ENCODE measurements at places on chromosomes 4 and X.

DNA sequence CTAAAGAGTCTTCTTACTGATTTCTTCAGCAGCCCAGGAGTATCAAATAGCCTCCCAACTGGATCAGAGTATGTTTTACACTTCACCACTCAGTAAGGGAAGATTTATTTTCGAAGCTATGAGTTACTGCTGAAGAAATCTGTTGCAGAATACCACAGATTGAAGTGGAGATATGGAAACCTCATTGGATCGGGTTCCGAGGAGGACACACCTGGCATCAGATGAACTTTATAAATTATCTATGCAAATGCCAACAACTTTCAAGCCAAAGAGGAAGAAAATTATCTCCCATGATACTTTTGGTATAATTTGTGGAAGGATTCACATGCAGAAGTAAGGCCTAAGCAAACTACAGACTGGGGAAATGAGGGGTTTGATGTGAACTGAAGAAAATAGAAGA, 515.9 kb upstream of the NDST4 start:
- no peak for DNase-seq

DNA sequence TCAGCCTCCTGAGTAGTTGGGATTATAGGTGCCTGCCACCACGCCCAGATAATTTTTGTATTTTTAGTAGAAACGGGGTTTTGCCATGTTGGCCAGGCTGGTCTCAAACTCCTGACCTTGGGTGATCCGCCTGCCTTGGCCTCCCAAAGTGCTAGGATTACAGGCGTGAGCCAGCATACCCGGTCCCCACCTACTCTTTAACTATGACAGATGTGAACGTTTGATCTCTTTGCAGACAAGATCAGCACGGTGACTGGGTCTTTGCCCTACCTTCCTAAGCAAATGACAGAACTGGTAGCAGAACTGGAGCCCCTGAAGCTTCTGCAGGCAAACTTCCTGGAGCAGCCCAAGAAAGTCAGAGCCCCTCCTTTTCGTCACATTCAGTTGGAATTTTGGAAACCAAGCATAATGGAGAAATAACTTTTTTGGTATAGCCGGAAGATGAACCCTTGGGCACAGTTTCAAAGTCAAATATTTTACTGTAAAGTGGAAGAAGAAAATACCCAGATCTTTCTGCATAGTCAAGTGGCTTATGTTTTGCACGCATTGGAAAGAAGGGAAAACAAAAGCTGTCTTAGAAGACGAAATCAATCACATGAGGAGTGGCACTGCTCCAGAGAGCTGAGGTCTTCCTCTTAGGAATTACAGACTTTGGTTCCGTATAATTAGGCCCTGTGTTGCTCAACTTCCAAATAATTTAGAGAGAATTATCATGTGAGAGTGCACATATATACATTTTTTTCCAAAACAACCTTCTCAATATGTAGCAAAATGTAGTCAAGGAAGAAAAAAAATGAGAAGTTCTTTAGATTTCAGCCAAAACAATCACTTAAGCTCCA, 90.6 kb downstream of the SORBS2 start:
- DNase-seq = no peak

GRCh38 chr4:118850488-118851173, 14.7 kb upstream of the SEC24D start:
- DNase-seq = no peak

DNA sequence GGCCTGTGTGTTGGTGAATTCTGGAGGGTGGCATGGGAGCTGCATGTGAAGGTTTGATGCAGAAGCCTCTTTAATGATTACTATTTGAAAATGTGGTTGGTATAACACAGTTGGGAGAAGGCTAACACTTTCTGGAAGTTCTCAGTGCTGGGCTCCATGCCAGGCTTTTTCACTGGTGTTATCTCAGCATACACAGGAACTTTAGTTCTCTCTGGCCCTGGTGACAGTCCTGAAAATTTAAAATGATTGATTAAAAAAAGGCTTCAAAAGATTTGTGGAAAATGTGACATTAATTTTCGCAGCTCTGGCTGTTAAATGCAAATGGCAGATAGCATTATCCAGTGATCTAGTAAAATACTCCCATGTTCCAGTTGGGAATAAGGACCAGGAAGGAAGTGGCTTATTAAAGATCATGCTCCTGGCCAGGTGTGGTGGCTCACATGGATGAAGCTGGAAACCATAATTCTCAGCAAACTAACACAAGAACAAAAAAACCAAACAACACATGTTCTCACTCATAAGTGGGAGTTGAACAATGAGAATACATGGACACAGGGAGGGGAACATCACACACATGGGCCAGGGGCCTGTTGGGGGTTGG, 36.6 kb downstream of the DIPK2B start:
- DNase-seq = no peak

DNA sequence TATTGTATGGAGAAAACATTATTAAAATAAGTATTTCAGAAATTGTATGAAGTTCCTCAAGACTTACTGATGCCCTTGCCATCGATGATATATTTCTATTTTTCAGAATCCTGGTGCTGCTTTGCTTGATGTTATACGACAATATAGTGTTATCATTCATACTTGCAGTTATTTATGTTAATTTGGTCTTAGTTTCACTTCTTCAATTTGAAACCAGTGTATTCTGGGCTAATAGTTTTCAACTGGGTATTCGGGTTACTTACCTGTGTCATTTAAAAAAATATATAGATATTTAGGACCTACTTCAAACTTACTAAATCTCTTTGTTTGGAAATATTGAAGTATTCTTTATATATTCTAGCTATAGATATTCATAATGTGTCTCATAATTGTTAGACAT, 1414.7 kb downstream of the C4orf33 start:
- no peak for DNase-seq

DNA sequence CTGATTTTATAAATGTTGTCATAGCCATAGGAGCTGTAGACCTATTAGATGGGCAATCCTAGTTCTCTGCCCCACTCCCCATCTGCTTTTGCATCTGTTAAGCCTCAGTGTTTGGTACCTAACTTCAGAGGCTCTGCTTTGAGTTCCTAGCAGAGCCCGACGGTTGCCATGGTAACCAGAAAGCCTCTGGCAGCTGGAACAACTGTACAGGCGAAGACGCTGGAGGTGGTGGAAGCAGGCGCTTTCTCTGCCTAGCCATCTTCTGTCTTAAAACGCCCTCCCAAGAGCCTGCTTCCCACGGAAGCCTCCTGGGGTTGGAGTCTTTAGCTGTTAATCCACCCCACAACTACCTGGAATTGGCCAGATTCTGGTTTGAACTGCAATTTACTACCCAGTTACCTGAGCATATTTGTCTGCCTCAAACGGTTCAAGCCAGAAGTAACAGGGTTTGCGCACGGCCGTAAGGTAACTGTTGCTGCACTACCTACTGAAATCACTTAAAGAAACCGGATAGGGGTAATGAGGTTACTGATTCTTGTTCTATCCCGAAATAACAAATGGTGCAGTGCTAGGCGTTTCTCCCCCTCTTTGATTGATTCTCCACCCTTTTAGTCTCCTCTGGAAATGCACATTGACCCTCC, 1.0 kb upstream of the GABRG1 start:
- DNase-seq = no peak

DNA sequence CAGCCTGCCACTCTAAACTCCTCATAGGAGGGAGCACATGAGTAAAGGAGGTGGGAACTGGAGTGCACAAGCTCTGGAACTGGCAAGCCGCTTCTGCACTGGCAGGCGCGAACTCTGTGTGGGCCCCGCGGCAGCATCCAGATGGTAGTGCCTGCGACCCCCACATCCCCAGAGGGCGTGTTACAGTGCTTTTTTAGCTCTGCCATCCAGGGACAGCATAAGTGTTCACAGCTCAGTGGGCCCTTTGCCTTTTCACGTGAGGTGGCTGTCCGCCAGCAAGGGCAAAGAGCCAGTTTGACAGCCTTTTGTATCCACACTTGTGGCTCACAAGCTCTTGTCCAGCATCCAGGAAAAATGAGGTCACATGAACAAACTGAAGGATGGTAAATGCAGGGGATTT, 581.6 kb upstream of the DIAPH2 start:
- no peak for DNase-seq

DNA sequence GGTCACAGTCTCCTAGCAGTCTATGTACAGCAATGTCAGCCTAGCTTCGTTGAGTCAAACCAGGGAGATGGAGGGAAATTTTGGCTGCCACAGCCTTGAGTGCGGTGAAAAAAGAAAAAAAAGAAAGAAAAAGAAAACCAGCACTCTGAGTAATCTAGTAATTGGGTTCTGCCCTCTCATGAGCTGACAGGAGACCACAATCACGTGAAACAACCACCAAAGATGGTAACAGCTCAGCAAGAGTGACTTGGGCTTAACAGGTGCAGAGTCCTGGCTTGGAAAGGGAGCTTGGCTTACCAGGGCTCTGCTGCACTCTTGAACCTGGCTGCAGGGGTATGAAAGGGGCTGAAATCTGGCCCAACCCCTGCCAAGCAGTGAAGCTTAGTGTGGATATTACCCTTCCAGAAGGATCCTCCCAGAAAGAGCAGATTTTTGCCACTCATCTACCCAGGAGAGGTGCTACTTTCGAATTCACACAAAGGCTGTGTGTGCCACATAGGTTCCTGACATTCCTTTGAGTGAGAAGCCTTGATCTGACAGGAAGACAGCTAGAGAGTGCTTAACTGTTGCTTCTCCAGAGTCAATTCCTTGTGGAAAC, 350.3 kb downstream of the PTTG2 start:
- no peak for DNase-seq

GRCh38 chrX:2898846-2899512, 30.2 kb downstream of the ARSD start:
- no peak for DNase-seq

DNA sequence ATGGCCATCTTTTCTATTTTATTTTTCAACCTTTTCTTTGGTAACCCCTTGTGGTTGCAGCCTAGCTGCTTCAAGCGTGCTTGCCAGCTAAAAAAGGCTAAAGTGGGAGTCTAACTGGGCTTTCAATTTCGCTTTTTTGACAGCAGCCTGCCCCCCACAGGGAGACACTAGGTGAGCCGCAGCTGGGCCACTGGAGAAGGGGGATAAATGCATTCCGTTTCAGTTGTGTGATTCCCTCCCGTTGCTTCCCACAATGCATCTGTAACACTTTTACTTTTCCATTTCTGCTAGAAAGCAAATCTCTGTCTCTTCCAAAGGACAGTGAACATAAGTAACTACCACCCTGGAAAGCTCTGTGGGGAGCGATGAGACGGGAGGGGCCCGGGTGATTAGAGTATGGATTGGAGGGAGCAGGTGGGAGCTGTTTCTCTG, 86.3 kb upstream of the RAPGEF2 start:
- DNase-seq = no peak

DNA sequence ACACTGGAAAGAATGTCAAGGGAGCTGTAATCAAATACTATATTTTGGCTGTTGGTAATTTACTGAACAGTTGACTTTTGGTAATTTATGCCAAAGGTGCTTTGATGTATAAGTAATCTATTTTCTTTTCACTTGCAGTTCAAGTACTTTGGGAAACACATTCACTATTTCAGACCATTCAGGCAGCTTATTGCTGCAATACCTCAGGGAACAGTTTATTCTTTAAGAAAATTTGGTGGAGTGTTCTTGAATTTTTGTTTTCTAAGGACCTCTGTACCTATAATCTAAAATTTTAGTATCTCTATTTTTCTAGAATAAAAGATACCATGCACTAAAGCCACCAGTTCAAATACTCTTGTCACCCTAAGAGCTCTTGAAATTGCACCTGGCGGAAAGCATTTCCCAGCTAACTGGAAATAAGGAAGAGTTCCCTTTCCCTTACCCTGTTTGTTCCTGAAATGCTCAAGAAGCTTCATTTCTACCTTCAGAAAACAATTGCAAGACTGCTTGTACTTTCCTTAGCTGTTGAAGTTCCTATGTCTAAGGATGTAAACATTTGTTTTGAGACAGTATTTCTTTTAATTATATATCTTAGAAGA, 633.5 kb upstream of the FAT1 start:
- no peak for DNase-seq

DNA sequence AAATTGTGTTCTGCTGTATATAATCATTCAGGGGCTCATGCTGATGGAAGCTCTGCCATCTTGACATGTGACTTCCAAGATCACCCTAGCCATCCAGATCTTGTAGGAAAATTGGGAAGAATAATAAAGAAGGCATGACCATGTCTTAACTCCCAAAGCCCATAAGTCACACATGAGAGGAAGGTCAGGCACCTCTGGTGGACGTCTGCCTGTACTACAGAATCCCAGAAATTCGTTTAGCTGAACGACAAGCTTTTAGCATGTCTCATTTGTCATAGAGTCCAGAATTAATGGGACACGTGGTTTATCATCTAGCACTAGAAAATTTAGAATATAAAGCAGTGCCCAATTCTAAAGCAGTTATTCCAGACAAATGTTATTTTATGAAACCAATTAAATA, 212.7 kb downstream of the CENPC start:
- DNase-seq = no peak

GRCh38 chr4:138835832-138836533, 179.6 kb upstream of the NOCT start:
- DNase-seq = peak; percentile 77

- no peak for DNase-seq
Observed at GRCh38 chrX:15761564-15762191, 23.6 kb downstream of the CA5B start.

DNA sequence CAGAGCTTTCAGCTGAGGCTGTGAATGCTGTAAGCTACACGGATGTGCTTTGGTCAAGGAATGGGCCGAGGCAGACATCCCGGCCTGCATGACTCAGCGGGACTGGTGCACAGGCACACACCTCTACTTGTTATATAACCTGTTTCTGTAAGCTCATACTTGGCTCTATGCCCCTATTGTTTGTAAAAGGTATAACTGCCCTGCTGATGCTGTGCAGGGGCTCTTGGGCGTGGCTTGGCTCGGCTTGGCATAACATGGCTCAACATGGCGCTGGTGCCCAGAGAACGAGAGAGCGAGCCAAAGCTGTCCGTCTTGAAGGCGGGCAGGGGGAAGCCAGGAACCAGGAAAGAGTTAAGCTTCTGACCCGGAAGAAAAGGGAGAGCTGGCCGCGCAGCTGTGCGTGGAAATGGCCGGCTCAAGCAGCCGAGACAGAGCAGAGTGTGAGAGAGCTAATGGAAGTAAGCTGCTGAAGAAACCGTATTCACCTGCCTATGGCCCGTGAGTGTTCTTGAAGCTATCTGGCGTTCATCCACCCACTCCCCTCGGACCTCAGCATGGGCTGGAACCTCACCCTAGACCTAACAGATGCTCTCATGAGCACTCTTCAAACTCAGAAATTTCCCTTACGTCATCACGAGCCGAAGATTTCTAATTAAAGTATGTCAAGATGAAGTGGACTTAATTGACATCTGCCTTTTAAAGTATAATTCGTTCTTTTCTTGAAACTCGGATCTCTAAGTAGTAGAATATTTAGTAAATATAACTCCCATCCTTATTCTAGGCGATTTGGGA, 286.3 kb upstream of the AGA start:
- DNase-seq = peak; percentile 49

DNA sequence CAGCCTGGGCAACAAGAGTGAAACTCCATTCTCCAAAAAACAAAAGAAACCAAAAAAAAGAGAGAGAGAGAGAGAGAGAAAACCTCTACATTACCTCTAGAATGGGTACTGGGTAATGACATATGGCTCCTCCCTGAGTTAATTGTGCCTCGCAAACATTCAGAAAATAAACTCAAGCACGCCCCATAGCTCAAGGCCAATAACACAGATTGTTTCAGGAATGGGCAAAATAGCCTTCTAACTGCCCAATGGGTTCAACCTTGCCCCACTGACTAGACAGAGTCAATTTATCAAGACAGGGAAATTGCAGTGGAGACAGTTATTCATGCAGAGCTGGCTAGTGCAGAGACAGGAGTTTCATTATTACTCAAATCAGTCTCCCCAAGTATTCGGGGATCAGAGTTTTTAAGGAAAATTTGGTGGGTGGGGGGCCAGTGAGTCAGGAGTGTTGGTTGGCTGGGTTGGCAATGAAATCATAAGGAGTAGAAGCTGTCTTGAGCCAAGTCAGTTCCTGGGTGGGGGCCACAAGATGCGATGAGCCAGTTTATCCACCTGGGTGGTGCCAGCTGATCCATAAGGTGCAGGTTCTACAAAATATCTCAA, 25.1 kb downstream of the NIPAL1 start:
- no peak for DNase-seq

Measured in Peyer's patch (tissue), 4 donors.